ENCODE measurements at places on chromosomes 11 and 22.

GRCh38 chr11:85828640-85828978 lies 17.7 kb upstream of the SYTL2 start:
- DNase-seq, result no peak

GRCh38 chr11:115169251-115169650 lies 335.0 kb downstream of the CADM1 start:
- no peak for DNase-seq

DNA sequence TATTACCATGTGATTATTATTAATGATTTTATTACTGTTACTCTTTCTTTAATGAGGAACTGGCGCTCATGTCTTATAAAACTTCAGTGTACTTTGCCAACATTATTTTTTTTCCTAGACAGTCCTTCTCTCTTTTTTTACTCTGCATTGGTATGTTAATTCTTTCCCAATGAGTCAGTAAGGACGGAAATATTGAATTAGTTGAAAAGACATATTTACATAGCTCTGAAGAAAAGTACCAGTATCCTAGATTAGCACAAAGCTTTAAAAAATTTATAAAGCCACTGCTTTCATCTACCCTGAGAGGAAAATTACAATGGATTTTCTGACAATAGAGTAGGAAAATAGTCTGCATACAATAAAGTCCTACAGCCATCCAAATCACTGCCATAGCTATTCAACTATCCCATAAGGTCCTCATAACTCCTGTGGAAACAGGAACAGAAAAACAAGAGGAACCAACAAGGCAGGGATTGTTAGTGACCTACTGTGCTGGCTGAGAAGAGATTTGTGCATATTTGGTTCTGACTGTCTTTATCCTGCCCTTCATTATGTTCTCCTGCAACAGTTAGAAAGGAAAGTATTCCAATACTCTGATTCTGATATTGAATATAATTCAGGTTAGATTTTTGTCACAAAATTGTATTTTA lies 314.4 kb downstream of the AASDHPPT start:
- DNase-seq, result no peak

GRCh38 chr22:19882446-19883381 lies 28.0 kb upstream of the GNB1L start:
- no peak for DNase-seq

DNA sequence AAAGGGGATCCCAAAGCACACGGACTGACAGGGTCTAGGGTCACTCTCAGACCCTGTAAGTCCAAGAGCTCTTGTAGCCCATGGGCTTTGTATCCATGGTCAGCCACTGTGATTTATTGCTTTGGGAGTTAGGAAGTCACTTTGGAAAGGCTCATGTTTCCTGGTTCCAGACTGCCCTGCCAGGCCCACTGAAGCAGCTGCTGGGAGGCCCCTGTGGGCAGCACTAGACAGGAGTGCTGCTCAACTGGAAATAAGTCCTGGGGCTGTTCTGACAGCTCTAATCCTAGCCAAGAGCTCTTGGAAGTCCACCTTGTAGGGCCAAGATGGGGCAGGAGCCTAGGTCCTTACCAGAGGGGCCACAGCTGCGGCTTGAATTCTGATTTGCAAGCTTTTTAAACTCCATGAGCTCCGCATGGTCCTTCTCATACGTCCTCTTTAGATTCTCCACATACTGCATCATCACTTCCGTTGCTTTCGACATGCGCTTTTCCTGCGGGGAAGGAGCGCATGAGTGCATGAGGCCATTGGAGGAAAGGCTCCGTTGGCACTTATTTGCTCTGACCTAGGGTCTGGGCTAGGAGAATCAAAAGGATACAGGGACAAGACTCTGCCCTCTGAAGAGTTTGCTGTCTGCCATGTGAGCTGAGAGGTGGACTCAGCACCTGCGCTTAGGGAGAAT lies 32.2 kb upstream of the LYVE1 start:
- DNase-seq, result no peak

DNA sequence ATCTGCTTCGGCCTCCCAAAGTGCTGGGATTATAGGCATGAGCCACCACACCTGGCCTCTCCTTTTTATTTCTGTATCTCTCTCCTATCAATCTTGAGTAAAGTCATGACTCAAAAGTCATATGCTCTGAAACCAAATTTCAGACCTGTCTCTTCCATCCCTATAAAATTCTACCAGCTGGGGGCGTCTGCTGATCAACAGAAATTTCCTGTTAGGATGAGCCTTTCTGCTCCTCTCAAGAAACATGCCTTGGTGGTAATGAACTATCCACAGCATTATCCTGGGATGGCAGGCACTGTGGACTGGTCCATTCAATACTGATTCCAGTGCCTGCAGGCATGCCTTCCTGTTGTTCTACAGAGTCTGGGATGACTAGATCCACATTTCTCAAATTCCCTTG lies 472.6 kb downstream of the NELL1 start:
- DNase-seq, result no peak

GRCh38 chr11:20609727-20610707 lies 10.6 kb downstream of the SLC6A5 start:
- DNase-seq, result peak; percentile 54

- no peak for DNase-seq
Measured at GRCh38 chr22:35648066-35649025, at the start of gene APOL6. APOL6 (plus strand) TSS chr22:35648446; CDS start chr22:35656426, 7,980 bp downstream.

DNA sequence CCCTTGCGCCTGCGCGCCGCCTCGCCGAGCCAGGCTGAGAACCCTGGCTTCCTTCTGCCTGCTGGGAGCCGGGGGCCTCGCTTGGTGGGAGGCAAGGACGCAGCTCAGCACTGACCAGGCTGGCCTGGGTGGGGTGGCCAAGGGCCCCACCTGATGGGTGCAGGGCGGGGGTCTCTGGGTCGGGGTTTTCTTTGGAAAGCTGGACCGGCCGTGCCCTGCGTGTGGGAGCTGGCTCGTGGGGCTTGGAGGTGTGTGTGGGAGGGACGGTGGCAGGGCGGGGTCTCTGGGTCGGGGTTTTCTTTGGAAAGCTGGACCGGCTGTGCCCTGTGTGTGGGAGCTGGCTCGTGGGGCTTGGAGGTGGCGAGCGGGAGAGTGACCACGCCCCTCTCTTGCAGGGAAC lies 6.2 kb downstream of the GRAMD4 start:
- no peak for DNase-seq

DNA sequence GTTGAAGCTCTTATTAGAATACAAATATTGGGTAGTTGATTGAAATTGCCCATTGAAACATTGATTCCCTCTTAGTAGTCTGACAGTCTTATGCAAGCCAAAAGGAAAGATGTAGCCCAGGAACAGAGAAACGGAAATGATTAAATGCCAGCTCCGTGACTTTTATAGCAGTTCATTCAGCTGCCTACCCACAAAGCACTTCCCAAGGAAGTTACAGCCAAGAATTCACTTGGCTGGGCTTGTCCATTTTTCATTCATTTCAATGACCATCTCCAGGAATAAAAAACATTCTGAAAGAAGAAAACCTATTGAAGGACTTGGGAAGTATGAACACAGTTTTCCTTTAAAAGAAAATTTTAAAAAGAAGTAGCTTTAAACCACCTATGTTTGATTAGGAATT lies 62.0 kb downstream of the NCAM1 start:
- DNase-seq, result no peak
